ENCODE measurements at places on chromosomes 1 and 21.

DNA sequence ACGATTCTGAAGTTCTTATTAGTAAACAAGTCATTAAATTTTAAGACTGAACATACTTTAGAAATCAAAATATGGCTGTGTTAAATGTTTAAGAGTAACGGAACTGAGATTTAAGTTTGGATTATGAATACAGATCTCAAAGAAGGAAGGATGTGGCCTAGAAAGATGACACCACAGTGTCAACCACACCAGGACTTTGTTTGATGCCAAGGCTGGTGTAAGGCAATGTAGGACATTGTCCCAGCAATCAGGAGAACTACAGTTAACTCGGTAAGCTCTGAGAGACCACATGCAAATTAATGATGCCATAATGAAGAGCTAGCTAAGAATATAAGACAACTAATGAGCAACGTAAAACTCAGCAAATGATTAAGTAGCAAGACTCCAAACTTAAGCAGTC is 932.9 kb downstream of the ADGRL2 start:
- no peak for DNase-seq

DNA sequence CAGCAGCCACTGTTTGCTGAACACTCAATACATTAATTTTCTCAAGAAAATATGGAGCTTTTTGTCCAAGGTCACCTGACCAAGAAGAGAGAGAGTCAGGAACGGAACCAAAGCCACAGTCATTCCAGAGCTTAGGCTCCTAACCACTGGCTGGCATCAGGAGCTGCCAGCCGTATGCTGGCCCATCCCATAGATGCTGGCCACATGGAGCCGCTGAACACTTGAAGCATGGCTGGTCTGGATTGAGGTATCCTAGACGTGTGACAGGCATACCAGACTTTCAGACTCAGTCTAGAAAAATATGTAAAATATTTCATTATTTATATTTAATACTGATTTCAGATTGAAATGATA is 458.7 kb downstream of the MATN1 start:
- DNase-seq = no peak

GRCh38 chr1:240486611-240487010 is 125.3 kb downstream of the GREM2 start:
- DNase-seq = no peak

DNA sequence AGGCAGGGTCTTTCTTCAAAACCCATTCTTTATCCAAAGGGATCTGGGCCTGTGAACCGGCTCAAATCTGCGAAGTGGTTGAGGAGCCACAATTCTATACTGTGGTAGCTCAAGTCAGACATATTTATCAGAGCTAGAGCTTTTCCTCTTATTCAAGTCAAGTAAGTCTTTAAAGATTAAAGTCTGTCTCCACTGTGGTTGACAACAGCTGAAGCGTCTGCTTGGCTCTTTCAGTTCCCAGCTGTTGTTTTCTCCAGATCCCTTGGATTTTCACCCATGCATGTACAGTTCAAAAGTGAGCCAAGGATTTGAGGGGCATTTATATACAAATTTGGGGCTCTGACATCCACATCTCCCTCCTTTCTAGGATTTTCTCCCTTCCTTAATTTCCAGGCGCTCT is 66.9 kb downstream of the C1orf185 start:
- no peak for DNase-seq

- no peak for DNase-seq
Measured at GRCh38 chr1:167708940-167709389, 12.8 kb upstream of the MPZL1 start.

DNA sequence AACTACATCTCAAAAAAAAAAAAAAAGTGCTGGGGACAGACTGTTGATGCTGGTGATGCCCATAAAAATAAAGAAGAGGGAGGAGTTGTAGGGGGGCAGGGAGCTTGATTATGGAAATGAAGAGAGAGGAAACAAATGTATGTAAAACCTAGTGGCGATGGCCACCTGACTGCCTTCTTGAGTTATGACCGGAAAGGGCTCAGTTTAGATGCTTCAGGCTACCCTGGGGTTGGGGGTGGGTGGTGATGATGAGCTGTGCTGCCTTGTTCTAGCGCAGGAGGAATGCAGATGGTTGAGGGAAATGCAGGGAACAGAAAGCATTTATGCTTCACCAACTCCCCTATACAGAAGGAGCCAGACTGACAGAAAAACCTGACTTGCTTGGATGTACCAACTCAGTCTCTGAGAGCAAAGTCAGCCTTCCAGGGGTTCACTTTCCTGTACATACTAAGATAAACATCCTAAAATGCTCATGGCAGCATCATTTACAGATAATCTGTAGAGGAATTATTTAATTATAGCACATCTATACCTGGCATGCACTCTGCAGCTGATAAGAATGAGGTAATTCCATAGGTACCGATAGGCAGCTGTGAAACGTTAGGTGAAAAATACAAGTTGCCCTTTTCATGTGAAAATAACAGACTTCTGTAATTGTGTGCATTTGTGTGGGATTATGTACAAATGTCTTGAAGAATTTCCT is 8.0 kb upstream of the BCAR3 start:
- no peak for DNase-seq

- DNase-seq = no peak
Measured at GRCh38 chr1:171134204-171134923, 43.7 kb downstream of the FMO3 start.

DNA sequence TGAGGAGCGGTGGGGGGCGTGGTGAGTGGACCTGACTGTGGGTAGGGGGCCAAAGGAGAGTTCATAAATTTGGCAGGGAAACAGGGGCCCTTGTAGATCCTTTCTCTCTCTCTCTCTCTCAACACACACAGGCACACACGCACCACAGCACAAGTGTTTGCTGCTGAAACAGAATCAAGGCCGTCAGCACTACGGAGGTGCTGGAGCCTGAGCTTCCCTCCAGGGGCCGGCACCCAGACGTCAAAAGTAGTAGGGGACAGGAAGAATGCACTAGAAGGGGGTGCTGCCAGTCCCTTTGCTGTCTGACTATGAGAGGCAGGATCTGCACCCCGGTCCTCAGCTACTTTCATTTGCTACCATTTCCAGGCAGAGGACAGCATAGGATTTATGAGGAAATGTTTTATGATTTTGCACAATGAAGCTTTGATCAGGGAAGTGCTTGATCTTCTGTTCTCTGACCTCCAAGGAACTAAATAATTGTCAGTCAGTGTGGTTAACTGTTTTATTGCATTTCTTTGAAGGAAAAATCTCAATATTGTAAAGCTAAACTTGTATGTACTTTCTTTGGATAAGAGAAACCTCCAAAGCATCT is 74.3 kb upstream of the FAM3B start:
- DNase-seq = no peak

- DNase-seq = no peak
Measured at GRCh38 chr1:192639607-192640368, 3.8 kb downstream of the RGS13 start.

DNA sequence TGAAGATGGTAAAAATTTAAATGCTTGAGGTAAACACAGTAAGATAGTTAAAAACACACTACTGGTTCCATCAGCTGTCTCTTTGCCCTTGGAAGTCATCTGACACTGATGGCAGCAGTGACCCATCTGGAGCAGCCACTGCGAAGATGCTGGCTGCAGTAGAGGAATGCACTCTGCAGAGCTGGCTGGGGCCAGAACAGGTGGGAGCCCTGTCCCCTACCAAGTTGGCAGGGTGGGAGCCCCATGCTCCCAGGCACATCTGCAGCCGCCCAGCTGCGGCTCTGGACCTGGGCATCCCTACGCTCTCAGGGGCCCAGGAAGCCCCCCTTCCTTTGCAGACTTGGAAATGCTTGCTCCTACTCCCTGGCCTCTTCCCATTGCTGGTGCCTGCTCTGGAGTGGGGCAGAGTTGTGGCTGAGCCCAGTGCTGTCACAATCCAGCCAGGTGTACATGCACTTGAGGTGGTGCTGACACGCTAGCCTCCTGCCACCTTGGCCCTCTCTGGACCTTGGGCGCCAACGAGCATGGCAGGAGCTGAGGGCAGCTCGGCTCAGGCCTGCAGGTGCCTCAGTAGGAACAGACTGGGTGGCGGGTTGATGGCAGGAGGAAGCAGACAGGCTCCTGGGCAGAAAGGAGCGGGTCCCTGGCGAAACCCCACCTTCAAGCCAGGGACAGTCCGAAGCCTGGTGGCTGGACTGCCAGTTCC is 227.0 kb downstream of the FGGY start:
- DNase-seq = no peak

GRCh38 chr1:154874465-154874864 is 4.4 kb upstream of the KCNN3 start:
- no peak for DNase-seq

DNA sequence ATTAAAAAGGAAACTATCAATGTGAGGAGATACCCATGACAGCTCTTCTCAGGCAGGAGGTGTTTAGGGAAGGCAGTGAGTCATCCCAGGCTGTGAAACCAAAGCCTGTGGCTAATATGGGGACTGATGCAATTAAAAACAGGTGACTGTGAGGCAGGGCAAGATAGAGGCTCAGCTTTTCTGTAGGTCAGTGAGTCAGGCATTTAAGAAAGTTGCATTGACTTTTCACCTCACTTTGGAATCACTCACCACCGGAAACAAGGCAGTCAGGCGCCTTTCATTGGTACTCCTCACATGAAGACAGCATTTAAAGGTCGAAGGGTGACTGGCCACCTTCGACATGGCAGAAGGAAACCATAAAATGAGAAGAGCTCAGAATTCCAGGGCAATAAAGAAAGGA is 54.5 kb downstream of the PAPPA2 start:
- no peak for DNase-seq

GRCh38 chr21:38985568-38986378 is 180.0 kb downstream of the ETS2 start:
- DNase-seq = peak; percentile 45

GRCh38 chr1:197235355-197235754 is 32.7 kb upstream of the CRB1 start:
- no peak for DNase-seq

DNA sequence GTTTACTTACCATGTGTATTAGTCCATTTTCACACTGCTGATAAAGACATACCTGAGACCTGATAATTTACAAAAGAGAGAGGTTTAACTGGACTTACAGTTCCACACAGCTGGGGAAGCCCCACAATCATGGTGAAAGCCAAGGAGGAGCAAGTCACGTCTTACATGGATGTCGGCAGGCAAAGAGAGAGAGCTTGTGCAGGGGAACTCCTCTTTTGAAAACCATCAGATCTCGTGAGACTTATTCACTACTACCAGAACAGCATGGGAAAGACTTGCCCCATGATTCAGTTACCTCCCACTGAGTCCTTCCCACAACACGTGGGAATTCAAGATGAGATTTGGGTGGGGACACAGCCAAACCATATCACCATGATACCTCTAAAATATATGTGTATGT is 39.3 kb upstream of the ERRFI1 start:
- no peak for DNase-seq

GRCh38 chr1:183365676-183366075 is 52.5 kb downstream of the NMNAT2 start:
- no peak for DNase-seq

- DNase-seq = no peak
Measured at GRCh38 chr1:91553177-91553591, 52.5 kb downstream of the CDC7 start.

GRCh38 chr1:175390081-175390481 is 197.5 kb upstream of the KIAA0040 start:
- no peak for DNase-seq

GRCh38 chr21:18803624-18804023 is 400.0 kb upstream of the TMPRSS15 start:
- no peak for DNase-seq

DNA sequence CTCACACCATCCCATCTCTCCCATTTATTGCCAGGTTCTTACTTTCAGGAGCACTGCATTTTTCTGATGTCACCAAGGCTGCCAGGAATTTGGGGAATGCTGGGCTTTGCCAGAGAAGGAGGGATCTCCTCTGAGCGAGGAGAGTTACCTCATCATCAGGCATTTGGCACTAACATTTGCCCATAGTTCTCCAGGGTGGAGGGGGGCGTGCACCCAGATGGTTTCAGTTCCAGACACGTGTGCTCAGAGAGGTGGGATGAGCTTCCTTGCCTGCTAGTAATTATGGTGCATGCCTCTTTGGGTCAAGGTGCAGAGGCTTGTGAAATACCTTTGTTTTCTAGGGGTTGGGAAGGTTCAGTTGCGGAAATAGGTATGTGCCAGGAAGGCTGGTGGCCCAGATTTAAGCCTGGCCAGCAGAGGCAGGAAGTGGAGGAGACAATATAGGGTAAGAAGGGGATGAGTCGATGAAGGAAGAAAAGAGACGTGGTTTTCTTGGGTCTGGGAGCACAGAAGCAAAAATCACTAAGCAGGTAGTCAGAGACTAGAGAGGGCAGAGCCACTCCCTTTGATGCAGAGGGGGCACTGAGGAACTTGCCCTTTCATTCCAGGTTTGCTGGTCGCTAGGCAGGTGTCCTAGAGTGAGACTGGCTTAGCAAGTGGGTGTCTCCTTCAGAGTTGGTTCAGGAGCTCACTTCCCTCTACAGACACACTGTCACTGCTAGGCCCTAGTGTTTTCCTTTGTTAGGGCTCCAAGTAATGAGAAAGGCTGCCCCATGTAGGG is 7.2 kb downstream of the TUFT1 start:
- no peak for DNase-seq

GRCh38 chr1:225961659-225962439 is 20.8 kb upstream of the LEFTY2 start:
- DNase-seq = no peak

DNA sequence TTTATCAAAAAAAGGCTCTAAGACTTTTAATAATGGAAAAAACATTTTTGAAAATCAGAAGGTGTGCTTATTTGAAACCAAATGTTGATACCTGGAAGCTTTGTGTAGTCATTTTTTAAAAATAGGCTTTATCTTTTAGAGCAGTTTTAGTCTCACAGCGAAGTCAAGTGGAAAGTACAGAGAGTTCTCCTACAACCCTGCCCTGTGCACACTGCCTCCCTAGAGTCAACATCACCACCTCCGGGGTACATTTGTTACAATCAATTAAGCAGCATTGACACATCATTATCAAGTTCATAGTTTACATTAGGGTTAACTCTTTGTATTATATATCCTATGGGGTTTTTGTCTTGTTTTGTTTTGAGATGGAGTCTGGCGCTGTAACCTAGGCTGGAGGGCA is 10.7 kb upstream of the ERO1B start:
- no peak for DNase-seq
